CD4-positive, alpha-beta T cell treated with Interleukin-2 at 100 ng/mL for 4 hours (primary cell): ENCODE measurements at places on chromosomes 7 and 10.
A peak's percentile ranks its signal among the peaks of the same experiment; 100 is the strongest.

GRCh38 chr7:152735443-152736004 lies 24.0 kb upstream of the ACTR3B start:
- DNase-seq, result no peak

- no peak for DNase-seq
Observed at GRCh38 chr7:136142583-136142982, 165.4 kb upstream of the MTPN start.

DNA sequence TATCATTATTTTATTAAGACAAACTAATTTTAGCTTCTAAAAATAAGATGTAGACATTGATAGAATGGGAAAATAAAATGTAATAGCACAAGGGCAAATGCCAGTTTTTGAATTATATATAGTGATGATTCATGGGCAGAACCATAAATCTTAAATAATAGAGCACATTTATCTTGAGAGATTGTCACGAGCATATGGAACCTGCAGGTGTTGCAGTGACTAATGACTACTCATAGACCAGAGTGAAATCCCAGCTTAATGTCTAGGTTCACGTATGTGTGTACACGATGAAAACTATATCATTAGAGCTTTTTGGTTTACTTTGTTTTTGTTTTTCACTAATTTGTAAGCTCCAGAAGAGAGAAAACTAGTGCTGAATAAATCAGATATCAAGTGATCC lies 150.2 kb upstream of the CACNA2D1 start:
- no peak for DNase-seq

- DNase-seq, result no peak
Observed at GRCh38 chr10:34760606-34761005, 54.5 kb downstream of the PARD3 start.

DNA sequence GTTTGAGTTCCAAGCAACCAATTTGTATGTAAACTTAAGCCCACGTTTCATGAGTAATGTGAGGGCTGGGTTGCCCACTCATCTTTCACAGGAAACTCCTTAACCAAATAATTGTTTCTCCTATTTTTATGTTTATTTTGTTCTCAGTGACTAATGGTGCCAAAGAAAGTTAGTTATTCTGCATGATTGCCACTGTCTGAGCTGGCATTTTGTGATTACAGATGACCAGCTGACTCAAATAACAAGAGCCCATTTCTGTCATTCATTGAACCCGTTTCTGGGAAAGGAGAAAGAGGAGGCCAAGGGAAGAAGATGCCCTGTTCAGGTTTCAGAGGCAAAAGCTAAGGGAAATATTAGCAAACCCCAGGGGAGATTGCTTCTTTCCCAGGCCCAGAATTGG lies 186.9 kb upstream of the MYO3A start:
- DNase-seq, result no peak

DNA sequence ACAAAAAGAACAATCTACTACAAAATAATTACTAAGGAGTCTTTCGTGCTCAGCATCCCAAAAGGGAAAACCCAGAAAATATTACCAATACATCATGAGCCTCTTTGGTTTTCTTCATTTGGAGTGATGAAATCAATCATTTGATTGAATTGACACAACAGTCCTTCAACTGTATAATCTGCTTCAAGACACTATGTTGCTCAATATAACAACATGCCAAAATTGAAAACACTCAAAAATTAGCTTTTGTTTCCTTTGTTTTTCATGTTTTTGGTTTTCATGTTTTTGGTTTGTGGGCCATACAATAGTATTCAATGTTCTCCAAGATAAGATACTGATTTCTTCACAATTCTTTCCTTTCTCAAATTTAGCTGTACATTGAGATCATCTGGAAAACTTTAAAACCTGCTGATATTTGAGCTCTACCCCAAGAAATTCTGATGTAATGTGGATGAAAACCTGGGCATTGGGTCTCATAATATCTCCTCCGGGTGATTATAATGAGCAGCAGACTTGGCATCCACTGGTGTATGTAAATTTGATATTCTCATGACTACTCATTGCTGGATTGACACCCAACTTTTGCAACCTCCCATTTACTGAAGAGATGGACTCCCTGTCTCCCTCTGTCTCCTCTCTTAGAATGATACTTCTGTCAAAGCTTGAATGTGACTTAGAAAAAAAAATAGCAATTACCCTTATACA lies 4.6 kb downstream of the SOSTDC1 start:
- DNase-seq, result no peak

DNA sequence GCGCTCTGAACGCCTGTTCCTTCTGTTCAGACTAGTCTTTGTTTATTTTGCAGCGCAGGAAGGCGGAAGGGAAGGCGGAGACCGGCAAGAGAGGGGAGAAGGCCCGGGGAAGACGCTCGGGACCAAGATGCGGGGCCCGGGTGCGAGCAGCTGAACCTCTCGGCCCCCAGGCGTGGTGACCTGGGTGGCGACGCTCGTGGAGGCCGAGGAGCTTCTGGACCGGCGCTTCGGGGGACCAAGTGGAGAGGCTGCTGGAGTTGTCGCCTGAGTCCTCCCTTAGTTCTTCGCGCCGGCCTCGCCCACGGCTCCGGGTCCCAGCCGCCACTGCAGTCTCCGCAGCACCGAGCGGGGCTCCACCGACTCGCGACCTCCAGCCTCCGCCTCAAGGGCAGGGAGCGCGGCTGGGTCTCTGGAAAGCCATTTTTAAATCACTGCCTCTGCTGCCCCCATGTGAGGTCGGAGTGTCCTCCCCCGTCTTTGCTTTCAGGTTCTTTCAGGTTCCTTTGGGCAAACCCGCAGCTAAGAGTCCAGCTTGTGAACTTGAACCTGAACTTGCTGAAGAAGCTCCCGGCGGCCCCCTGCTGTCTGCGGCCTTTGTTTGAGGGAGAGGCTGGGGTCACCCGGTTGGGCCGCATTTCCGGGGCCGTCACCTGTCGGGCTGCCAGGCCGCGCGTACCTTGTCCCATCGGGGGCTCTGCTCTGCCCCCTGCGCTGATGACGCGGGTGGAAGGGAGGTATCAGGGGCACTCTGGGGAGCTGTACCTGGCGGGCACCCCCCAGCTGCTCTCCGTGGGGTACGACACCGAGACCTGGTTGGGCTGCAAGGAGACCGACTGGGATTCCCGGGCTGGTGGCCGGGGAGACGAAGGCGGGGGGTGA lies 136.0 kb downstream of the KIF20B start:
- peak; percentile 18 for DNase-seq

- DNase-seq, result no peak
Observed at GRCh38 chr10:69065406-69066361, 22.2 kb upstream of the SRGN start.

DNA sequence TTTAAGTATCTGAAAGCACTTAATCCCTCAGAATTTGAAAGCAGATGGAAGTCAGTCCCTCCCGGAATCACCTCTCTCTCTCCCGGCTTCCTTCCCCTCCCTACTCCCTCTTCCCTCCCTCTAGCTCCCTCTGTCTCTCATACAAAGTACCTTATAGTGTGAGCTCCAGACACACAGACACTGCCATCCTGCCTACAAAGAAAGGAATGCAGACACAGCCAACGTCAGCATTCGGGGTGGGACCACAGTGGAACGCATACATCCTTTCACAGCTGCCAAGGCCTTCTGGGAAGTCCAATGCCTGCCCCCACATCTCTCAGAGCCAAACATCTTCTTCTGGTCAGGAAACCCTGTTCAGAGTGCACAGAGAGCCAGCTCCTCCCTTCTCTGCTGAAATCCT lies 9.3 kb downstream of the NOD1 start:
- DNase-seq, result no peak

GRCh38 chr10:110931769-110932381 lies 12.5 kb downstream of the SHOC2 start:
- DNase-seq, result no peak

GRCh38 chr10:32402499-32402898 lies 43.4 kb upstream of the CCDC7 start:
- no peak for DNase-seq

- DNase-seq, result peak; percentile 37
Observed at GRCh38 chr7:111486472-111487142, 75.7 kb downstream of the IMMP2L start.

- peak; percentile 18 for DNase-seq
Observed at GRCh38 chr7:518630-519483, 789 bp downstream of the PDGFA start.

GRCh38 chr7:141444961-141445360 lies 106.2 kb upstream of the AGK start:
- no peak for DNase-seq

GRCh38 chr7:143884969-143885559 lies 16.9 kb downstream of the TCAF1 start:
- no peak for DNase-seq

GRCh38 chr10:131802996-131803395 lies 97.8 kb upstream of the PPP2R2D start:
- no peak for DNase-seq

GRCh38 chr7:98196706-98197605 lies 14.3 kb upstream of the BHLHA15 start:
- DNase-seq, result no peak

- DNase-seq, result no peak
Observed at GRCh38 chr7:42236976-42237810, at the start of gene GLI3. Gene GLI3 (minus strand): TSS chr7:42237209. CDS start chr7:42223253, 13,956 bp downstream.

GRCh38 chr10:46560381-46560780 lies 3.9 kb upstream of the GPRIN2 start:
- no peak for DNase-seq

GRCh38 chr7:4725014-4725849 lies 43.1 kb downstream of the FOXK1 start:
- DNase-seq, result peak; percentile 40
